Muscle of arm (tissue), 14 donors: ENCODE measurements at places on chromosomes 6 and 20.

- DNase-seq, result no peak
Measured at GRCh38 chr20:5780846-5781217, 30.6 kb downstream of the SHLD1 start.

DNA sequence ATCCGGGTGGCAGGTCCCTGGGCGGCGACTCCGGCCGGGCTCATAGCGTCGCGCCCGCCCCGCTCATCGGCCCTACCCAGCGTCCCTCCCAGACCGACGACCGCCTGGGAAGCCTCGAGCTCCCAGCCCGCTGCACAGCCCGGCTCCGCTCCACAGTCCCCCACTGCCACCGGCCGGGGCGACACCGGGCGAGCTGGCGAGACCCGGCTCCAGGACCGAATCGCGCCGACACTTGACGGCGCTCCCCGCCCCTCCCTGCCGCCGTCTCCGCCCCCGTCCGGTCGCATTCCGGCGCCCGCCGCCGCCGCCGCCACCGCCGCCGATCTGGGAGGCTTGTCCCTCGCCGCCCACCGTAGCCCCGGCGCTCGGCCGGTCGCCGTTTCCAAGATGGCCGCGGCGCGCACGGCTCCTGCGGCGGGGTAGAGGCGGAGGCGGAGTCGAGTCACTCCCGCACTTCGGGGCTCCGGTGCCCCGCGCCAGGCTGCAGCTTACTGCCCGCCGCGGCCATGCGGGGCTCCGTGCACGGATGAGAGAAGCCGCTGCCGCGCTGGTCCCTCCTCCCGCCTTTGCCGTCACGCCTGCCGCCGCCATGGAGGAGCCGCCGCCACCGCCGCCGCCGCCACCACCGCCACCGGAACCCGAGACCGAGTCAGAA lies at the start of gene MAP3K4:
Gene MAP3K4, plus strand, starts transcription at position 364 of the 655 bp plus-strand sequence. Its CDS starts 163 bp downstream, at position 527.
- DNase-seq, result peak; percentile 75

- DNase-seq, result no peak
Measured at GRCh38 chr6:137033828-137034227, 10.9 kb downstream of the IL20RA start.

- no peak for DNase-seq
Measured at GRCh38 chr20:46206992-46207549, 89.0 kb downstream of the CD40 start.

- no peak for DNase-seq
Measured at GRCh38 chr20:54223285-54223684, 15.4 kb downstream of the PFDN4 start.

DNA sequence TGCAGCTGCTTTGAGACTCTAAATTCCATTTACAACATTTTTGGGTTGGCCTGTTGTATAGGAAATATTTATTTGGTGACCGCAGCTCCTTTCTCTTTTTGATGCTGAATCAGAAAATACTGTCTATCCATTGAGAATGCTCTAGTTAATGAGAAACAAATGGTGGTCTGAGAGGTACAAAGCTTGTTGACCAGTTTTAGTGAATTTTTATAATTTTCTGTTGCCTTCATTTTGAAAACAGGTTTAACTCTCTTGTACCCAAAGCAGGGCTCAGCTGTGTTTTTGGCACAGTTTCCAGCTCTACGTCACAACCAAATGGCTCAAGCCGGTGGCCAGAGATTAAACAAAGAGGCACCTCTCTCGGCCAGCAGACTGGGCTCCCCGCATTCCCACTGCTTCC lies 113.2 kb downstream of the FNDC1 start:
- DNase-seq, result peak; percentile 61

DNA sequence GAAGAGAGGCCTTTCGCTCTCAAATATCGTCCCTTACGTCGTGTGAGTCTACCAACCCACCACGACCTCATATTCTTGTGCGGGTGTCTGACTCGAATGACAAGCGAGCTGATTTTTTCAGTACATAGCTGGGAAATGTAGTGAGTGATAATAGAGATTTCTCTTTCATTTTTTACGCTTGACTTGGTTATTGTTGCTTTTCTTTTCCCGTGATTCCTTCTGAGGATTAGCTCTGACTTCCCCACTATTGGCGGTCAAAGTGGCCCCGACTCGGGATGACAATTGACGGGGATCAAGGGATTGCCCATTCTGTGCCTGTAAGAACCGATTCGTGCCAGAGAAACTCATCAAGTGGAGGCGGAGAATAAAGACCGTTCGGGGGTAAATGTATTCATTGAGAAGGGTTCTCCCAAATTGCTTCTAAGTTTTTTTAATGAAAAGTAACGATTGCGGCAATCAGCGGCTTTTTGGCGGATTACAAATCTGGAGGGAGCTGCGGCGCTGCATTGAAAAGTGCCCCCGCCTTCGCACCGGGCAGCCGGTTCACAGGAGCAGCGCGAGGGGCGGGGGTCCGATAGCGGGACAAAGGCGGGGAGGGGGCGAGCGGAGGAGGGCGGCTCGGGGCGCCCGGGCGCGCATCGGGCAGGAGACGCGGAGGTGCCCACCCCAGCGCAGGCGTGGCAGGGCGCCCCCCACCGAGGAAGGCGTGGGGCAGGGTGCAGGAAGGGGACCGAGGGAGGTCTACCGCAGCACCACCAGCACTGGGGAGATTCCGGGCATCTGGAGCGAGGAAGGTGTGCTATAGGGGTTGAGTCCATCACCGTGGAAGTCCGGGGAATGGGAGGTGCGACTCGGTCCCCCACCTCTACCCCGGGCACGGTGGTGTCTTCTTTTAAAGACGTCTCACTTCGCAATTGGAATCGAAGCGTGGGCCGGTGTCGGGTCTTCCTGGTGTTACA lies 44.5 kb upstream of the OSTM1 start:
- DNase-seq, result no peak
